ENCODE measurements at places on chromosomes 13 and 19.

- DNase-seq: no peak
Measured at GRCh38 chr19:32322541-32322940, 22.9 kb upstream of the ZNF507 start.

DNA sequence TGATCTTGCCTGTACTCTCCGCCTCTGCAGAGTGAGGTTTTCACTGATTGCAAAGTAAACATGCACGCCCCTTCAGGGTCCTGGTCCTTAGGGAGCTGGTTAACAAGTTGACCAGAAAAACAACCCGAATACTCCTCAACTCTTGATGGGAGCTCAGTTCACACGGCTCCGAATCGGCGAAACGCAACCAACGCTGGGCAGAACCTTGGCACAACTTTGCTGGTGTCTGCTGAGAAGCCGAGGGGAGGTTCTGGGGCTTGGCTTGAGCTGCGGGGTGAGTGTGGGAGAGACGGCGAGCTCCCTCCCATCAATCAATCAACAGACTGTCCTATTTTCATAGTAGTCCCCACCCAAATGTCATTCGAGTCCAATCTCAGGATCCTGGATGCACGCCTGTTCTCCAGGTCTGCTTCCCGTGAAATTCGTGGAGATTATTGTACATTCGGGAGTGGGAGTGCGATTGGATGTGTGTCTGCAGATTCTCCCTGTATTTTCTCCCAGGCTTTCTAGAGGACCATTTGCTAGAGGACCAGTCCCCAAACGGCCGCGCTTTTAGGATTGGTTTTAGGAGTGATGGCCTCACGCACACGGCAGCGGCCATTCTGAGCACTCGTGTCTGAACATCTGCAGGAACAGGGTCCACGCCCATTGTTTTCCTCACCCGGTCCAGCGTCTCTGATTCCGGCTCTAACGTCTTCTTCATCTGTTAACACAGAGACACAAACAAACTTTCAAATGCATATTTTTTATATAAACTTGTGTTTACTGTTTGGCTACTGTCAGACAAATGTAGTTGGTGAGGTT lies 51.6 kb upstream of the F7 start:
- no peak for DNase-seq

DNA sequence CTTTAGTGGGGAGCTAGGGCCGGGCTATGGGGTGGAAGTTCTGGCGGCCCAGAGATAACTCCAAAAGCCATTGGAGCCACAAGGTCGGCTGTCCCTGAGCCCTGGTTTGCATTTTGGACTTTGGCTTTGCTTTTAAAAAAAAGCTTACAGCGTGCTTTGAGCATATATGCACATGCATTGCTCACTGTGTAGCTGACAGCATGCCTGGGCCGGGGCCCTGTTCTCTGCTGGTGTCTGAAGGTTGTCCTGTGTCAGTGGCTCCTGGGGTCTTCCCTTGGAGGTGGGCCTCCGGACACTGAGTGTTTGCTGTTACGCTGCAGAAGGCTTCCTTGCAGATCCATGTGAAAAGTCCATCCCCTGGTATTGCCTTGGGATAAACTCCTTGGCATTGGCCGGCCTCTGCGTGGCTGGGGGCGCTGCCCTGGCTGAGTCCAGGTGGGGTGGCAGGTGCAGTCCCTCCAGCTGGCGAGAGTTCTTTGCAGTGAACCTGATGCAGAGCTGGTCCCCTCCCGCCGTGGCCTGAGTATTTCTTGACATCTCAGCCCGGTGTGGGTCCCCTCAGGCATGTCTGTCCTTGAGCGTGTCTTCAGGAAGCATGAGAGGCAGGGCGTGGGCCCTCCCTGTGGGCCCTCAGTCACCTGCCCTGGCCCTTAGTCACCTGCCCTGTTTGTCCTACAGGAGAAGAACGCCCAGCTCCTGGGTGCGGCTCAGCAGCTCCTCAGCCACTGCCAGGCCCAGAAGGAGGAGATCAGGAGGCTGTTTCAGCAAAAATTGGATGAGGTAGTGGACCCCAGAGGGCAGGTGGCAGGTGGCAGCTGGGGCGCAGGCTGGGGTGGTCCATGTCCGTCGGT lies 23.0 kb downstream of the PLEKHJ1 start:
- DNase-seq: no peak

DNA sequence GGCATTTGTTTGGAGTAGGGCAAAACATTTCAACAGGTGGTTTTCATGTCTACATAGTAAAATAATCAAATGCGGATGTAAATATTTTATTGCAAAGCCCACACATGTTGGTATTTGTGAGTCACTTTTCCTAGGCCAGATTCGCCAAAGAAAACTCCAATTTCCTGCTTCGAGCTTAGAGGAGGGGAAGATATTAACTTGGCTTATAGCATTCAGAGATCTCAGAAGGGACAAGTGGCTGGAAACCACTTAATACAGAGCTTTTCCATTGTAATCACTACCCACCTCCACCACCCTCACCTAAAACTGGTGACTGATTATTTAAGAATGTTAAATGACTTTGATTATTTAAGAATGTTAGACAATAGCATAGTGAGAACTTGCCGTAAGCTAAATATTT lies 530.6 kb upstream of the SPRY2 start:
- DNase-seq: no peak

GRCh38 chr19:38551450-38551813 lies 66.3 kb downstream of the MAP4K1 start:
- no peak for DNase-seq

GRCh38 chr19:46303691-46304397 lies 7.0 kb downstream of the HIF3A start:
- DNase-seq: no peak

DNA sequence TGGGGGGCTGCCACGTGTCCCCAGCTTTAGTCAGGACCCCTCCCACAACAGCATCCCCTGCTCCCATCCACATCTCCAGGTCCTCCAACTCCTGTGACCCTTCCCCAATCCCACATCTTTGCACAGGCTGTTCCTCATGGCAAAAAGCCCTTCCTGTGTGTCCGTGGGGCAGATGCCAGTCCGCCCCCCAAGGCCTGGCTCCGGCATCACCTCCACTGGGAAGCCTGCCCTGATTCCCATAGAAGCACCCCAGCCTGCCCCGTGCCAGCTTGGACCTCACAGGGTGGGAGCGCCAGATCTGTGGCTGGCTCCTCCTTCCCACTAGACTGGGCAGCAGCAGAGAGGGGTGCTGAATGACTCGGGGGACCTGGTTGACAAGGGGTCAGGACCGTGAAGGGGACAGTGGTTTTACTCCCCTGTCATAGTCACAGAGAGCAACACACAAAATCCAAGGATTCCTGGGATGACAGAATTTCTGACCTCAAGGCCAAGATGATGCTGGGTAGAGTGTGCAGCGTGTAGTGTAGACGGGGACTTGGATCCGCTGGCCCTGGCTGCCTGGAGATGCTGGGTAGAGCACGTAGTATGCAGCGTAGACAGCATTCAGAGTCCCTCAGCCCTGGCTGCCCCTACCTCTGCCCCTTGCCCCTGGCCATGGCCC lies 13.3 kb downstream of the KLF2 start:
- DNase-seq: no peak

DNA sequence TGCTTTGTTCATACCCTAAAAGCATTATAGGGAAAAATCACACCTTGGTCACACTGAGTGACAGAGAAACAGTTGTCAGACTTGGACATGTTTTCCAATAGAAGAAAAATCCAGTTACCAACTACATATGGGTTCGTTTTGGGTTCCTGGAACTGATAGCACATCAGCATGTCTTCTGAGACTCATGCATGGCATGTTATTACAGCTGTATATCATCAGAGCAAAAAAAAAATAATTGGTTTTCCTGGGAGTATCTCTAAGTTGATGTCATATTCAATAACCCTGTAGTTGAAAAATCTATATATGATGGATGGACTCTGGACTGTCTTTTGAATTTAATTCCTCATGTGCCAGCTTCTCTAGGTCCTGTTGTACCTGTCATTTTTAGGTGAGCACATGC lies 211.6 kb downstream of the DNAJC15 start:
- DNase-seq: no peak

- no peak for DNase-seq
Measured at GRCh38 chr13:113875837-113876281, 12.0 kb upstream of the GAS6 start.

DNA sequence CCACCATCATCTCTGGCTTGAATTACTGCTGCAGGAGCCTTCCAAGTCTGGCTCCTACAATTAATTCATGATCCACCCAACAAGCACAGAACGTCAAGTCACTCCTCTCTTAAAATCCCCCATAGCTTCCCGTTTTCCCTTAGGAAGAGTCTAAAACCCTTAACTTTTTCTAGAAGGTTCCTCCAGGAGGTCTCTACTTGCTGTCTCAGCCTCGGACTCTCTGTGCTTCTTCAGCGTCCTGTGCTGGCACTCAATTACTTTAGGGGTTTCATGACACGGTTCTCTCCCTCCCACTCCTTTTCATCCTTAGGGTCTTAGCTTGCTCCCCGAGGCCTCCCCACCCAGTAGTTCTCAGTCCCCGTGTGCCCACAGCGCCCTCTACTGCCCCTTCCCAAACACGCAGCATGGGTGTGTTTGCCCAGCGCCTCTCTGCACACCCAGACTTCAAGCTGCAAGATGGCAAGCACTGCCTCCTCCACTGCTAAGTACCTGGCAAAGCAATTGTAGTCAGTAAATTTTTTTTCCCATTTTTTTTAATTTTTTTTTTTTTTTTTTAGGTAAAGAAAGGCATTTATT lies 25.8 kb upstream of the MAP3K10 start:
- peak; percentile 37 for DNase-seq

DNA sequence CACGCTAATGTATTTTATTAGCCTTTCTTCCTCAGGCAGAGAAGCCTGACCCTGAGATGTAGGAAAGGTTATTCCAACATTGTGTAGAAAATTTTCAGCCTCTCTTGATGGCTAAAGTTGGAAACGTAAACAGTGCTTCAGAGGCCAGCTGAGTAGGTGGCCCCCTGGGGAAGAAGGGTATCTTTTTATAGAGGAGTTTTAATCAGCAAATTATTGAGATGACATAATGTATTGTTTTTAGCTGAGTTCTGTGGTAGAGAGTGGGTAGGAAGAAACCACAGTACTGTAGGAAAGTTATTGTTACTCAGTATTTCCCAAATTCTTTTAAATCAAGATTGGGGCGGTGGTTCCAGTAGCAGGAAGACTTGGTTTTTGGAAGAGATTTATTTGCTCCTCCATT lies 268.8 kb downstream of the DLEU7 start:
- DNase-seq: no peak

- no peak for DNase-seq
Measured at GRCh38 chr19:51799774-51800472, 5.0 kb downstream of the FPR3 start.

DNA sequence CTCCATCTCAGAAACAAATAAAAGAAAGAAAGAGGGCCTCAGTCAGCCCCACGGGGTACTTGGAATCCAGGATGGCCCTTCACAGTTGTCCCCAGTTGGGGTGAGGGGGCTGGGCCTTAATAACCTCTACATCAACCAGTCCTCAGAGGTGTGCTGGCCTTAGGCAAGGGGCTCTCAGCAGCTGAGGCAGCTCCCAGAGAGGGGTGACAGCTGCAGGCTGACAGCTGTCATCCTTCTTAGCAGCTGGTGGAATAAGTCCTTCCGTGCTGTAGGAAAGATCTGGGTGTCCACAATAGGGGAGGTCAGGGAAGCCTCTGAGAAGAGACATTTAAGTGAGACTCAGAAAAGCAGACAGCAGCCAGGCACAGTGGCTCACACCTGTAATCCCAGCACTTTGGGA lies 7.4 kb downstream of the BCAM start:
- DNase-seq: no peak

DNA sequence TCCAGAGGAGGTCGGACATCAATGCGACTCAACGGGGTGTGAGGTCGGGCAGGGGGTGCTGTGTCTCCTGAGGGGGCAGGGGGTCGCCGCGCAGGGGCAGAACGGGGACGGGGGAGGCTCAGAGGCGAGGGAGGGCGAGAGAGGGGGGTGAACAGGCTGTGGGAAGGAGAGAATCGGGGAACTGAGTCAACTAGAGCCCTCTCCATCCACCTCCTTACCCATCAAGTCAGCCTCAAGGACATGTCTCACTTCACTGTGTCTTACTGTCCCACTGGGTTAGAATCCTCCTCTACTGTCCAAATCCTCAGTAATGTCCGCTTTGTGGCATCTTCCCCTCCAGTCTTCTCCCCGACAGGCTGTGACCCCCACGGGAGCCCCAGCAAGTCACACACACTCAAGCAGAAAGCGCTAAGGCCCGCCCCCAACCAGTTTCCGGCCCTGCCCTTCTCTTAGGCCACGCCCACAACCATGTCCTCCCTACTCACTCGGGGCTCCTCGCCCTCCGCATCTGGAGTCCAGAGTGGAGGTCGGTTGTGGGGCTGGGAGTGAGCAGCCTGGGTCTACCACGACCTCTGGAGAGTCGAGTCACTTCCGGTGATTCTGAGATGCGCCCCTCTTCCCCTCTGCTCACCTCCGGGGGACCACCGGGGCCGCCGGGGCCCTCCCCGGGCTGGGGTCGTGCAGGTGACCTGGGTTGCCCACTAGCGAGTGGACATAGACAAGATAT lies 9.3 kb downstream of the PLEKHA4 start:
- DNase-seq: peak; percentile 77

- no peak for DNase-seq
Measured at GRCh38 chr13:28624707-28625432, 34.1 kb upstream of the POMP start.

GRCh38 chr19:45255611-45256157 lies 4.6 kb downstream of the MARK4 start:
- no peak for DNase-seq

DNA sequence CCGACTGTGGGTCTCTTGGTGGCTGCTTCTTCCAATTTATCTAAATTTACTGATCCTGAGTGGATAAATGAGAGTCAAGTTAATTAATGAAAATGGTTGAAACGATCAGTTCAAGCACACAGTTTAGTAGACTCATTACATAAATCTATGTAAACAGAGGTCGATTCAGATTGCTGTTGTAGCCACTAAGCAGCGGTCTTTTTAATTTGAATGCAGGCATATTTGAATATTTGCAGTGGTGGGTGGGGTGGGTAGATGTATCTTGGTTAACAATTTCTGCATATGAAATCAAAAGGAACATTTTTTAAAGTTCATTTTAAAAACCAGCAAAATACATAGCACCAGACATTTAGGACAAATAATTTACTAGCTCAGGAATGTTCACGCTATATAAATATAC lies 325.9 kb downstream of the KLF12 start:
- no peak for DNase-seq

DNA sequence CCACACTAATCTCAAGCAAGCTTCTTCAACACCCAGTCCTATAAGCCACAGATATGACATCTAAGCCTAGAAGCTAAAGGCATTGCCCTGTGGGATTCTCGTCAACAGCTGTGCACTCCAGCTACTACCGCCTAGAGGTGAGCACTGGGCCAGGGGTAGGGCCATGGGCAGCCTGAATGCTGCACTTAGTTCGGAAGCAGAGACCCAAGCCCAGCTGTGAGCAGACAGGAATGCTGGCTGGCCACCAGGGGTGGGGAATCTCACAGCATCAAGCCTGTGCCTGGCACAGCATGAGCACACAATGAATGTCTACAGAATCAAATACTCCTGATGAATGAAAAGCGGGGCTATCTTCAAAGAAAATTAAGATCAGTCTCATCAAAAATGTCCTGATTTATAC lies 167.5 kb upstream of the UBL3 start:
- DNase-seq: no peak

- DNase-seq: no peak
Measured at GRCh38 chr13:104485571-104485970, 1419.4 kb upstream of the SLC10A2 start.

GRCh38 chr19:2607712-2608601 lies 94.5 kb downstream of the GNG7 start:
- peak; percentile 91 for DNase-seq

Data from activated T-cell treated with anti-CD3 and anti-CD28 coated beads for 4 hours (primary cell).